Activated CD8-positive, alpha-beta T cell treated with anti-CD3 and anti-CD28 coated beads, Interleukin-2, amount 10 ng/mL, durations not matched to agents 7 days and 5 days (primary cell): ENCODE measurements at places on chromosomes 3 and 15. TPM values are rescaled to one million over a fixed set of nuclear protein-coding genes. Genes with fewer than 3 reads are reported as not detected.

Gene GPR62
- not detected for total RNA-seq

DNA sequence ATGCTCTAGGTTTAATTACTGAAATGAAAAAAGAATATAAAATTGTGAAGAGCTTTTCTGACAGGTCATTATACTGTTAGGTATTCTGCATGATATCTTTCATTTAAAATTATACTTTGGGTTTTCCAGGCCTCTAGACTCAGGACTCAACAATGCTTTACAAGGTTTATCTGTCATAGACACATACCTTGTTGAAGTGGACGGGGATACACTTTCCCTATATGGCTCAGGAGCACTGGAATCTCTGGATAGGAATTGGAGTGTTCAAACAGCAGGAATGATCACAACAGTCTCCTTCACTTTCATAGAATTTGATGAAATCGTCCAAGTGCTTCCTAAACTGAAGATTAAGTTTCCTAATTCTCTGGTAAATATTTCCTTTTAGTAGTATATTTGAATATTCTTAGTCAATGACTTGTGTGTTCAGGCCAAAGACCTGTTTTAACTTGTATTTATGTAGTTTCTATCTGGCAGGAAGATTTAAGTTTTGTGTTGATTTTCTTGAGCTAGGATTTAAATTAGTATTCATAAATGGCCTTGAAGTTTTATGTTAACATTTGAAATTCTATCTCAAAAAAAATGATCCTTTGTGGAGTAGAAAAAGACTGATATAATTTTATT lies 106.9 kb upstream of the THSD4 start:
- H3K27me3 ChIP-seq = peaks cover 6% of the 10 kb centered on the region
- no peaks in the 10 kb centered on the region for H3K4me1 ChIP-seq
- no peak overlapping the region for H3K27ac ChIP-seq
- H3K4me3 ChIP-seq = no peak overlapping the region
- no peaks in the 10 kb centered on the region for H3K36me3 ChIP-seq

DNA sequence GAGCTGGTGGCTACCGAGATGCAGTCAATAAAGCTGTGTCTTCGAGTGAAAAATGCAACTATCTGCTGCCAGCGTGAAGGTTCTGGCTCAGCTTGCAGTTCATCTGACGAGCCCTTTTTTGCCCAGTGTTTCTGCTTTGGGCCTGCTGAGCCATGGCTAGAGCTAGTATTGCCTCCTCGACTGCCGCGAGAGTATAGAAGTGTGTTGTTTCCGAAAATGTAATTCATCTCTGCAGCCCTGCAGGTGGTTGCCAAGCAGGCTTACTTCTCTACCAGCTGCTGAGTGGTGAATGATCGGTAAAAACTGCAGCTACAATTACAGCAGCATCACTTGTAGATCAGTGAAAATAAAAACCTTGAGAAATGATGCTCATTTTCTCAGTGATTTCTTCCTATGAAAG lies 114.8 kb downstream of the DLG1 start:
- no peaks in the 10 kb centered on the region for H3K4me1 ChIP-seq
- no peak for DNase-seq
- H3K27ac ChIP-seq = no peak overlapping the region
- H3K36me3 ChIP-seq = peaks cover 5% of the 10 kb centered on the region
- no peak overlapping the region for H3K4me3 ChIP-seq
- no peaks in the 10 kb centered on the region for H3K27me3 ChIP-seq

Gene SH2D7
- 0.31 TPM for total RNA-seq

DNA sequence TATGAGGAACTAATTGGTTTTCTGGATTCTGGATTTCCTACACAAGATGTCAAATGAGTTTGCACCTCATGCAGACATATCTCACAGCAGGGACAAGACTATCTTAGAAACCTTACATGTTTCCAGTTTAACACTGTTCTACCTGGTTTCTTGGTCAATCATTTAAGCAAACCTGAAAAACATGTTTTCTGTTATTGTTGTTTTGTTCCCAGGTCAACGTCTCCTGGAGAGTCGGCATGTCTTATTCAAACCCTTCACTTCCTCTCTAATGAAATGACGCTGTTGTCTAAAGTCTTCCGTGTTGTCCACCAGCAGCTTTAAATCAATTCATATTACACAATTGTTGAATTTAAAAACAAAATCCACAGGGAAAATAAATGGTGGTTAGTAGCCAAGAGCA lies 150.9 kb downstream of the CNTN3 start:
- H3K36me3 ChIP-seq = no peaks in the 10 kb centered on the region
- no peak overlapping the region for H3K4me3 ChIP-seq
- H3K27me3 ChIP-seq = no peaks in the 10 kb centered on the region

- H3K36me3 ChIP-seq = peaks cover 6% of the 10 kb centered on the region
- H3K27ac ChIP-seq = no peak overlapping the region
- H3K4me3 ChIP-seq = no peak overlapping the region
- no peak for DNase-seq
These were observed 18.9 kb downstream of the PTPN23 start for GRCh38 chr3:47399531-47400270.

Gene STRC
- 0.40 TPM for total RNA-seq

DNA sequence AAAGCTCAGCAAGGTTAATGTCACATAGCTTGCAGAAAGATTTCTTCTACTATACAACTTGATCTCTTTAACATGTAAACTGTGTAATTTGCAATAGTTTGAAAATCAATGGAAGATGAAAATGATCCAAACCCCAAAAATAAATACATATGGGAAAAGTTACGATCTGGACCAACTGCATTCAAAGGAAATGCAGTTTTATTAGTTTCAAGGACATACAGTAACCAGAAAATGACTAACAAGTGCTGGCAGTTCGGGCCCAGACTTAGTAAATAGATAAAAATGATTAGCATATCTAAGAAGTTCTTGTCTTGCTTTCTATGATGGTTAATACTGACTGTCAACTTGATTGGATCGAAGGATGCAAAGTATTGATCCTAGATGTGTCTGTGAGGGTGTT lies 37.3 kb upstream of the LEKR1 start:
- no peak overlapping the region for H3K4me3 ChIP-seq
- H3K27me3 ChIP-seq = no peaks in the 10 kb centered on the region

DNA sequence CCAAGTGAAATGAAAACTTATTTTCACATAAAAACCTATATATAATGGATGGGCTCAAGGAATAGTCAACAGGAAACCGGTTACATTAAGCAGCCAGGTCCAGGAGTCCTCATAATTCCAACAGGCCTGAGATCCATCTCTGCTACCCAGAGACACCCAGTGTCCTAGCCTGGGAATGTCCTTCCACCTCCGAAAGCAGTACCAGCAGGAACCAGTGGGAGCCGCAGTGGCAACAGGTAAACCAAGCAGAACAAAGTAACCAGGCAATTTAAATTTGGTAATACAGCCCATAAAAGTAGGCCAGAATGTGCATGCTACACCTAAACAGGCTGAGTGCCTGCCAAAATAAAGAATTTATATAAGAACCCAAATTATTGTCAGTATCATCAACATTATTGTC lies 195.6 kb downstream of the ZBBX start:
- no peaks in the 10 kb centered on the region for H3K27me3 ChIP-seq
- no peak overlapping the region for H3K27ac ChIP-seq
- no peak for DNase-seq
- no peaks in the 10 kb centered on the region for H3K4me1 ChIP-seq
- no peaks in the 10 kb centered on the region for H3K36me3 ChIP-seq

Gene JMJD7
- 22.8 TPM for total RNA-seq

Gene CYP11A1
- total RNA-seq = not detected

Gene GOLGA6D
- not detected for total RNA-seq

Gene ST6GAL1
- 99.1 TPM for total RNA-seq

DNA sequence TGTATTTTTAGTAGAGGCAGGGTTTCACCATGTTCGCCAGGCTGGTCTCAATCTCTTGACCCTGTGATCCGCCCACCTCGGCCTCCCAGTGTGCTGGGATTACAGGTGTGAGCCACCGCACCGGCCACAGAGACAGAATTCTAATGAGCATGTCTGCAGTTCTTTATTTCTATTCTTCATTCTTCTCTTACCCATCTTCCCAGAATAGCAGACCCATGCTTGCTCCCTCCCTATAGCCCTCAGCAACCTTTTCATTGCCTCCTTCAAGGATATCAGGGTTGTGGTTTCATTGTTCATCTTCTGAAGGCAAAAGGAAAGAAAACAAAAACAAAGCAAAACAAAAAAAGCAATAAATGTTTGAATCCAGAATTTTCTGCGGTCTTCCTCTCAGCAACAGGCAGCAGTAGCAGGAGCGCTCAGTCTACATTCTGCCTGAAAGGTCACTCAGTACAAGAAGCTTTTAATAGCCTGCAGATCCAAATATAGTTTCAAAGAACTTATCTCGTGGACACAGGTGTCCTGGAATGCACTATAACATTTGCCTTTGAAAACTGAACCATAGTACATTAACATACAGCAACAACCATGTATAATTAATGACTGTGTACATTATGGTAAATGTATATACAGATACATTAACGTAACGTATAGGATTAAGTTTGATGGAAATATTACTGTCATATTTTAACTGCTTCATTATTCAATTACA lies at the start of gene SMCO1:
TSS of gene SMCO1 (minus strand) at position 434 of the 709 bp plus-strand sequence. CDS start at position 297, 137 bp downstream.
- H3K27me3 ChIP-seq = peaks cover 9% of the 10 kb centered on the region
- DNase-seq = no peak
- peaks cover 7% of the 10 kb centered on the region for H3K4me1 ChIP-seq
- no peak within 1 kb of the TSS for H3K27ac ChIP-seq

Gene NAA50
- 108 TPM for total RNA-seq

DNA sequence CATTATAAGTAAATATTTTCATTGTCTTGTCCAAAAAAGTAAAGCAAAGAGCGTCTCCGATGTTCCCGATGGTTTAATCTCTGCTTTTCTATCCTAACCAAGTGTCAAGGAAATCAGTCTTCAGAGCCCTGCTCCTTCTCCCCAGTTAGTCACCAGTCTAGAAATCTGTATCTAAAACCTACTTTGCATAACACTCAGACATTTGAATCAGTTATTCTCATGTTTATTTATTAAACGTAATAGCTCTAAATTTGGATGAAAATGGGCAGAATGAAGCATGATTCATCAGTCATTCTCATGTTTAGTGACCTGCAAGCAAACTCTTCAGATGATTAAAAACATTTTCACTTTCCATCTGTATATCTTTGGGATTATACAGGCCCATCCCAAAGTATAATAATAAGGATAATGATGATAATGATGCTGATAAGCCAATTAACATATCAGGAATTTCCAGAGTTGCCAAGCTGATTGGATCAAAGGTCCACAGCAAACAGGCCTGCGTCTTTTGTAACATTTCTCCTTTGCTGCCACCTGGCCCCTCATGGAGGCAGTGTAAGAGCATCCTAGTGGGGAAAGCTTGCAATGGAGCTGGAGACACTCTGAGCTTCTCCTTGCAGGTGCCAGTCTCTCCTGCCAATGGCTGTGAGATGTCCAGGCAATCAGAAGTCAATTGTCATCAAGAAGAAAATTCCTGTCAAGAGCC lies 273.9 kb downstream of the IGSF11 start:
- DNase-seq = no peak
- peaks cover 2% of the 10 kb centered on the region for H3K27me3 ChIP-seq
- no peaks in the 10 kb centered on the region for H3K4me1 ChIP-seq

Gene EAF2
- total RNA-seq = 12.8 TPM

DNA sequence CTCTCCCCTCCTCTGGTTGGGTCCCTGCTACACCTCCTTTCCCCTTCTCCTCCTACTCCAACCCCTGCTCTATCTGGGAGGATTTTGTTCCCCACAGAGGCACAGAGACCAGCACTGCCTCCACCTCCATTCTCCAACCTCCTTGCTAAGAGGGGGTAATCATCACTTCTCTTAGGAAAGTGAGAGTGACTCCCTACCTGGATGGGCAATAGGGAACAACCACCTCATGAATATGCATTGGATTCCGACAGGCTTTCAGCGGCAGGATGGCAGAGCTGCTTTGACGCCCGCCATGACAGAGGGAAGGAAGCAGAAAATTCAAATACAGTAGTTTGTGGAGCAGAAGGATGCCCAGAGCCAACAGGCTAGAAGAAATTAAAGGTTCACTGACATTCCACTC lies 614.8 kb upstream of the MDFIC2 start:
- H3K4me3 ChIP-seq = no peak overlapping the region
- H3K27me3 ChIP-seq = no peaks in the 10 kb centered on the region
- H3K4me1 ChIP-seq = no peaks in the 10 kb centered on the region

Gene FBXO40
- not detected for total RNA-seq

Gene NMB
- 4.1 TPM for total RNA-seq

DNA sequence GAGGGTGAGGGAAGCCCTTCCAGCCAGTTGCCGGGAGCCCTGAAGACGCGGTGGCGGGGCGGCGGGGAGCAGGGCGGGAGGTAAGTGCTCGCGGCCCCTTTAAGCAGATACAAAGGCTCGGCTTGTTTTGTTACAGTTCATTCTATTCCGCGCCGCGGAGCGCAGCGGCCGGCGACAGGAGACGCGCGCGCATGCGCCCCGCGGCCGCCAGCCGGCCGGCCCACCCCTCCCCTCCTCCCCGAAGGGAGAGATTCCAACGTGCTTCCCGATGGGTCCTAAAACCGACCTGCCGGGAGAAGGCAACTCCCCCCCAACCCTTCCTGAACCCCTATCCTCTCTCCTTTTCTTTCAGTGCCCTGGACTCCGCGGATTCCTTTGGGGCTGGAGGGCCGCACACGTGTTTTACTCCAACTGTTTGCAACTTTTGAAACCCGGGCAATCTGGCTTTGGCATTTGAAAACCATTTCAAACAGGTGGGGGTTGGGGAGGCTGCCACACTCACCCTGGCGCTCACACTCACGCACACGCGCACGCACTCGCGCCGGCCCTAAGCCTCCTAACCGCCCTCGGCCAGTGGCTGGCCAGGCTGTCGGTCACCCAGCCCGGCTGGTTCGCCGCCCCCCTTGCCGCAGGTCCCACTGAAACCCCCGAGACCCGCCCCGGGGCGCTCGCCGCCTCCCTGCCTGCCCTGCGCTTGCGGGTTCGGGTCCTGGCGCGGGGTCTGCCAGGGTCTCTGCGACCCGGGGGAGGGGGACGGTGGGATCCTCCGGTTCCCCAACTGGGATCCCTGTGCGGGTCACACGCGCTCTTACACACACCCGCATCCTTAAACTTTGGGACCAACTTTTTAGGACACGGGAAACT lies at the start of gene MAGI1:
TSS of gene MAGI1 (minus strand) at position 193 of the 864 bp plus-strand sequence. CDS start 610 bp downstream, outside the sequence.
- H3K27ac ChIP-seq = no peak within 1 kb of the TSS
- H3K4me3 ChIP-seq = peak within 1 kb of the TSS; percentile 77
- peak; percentile 50 for DNase-seq
- H3K4me1 ChIP-seq = peaks cover 11% of the 10 kb centered on the region
- H3K36me3 ChIP-seq = no peaks in the 10 kb centered on the region

Gene H1-8
- total RNA-seq = not detected

- peaks cover 8% of the 10 kb centered on the region for H3K36me3 ChIP-seq
- H3K27ac ChIP-seq = no peak overlapping the region
- no peak overlapping the region for H3K4me3 ChIP-seq
- peaks cover 29% of the 10 kb centered on the region for H3K27me3 ChIP-seq
These were observed 41.3 kb upstream of the CORO2B start for GRCh38 chr15:68537506-68537905.

- H3K4me3 ChIP-seq = no peak overlapping the region
- no peaks in the 10 kb centered on the region for H3K36me3 ChIP-seq
- DNase-seq = no peak
- H3K4me1 ChIP-seq = no peaks in the 10 kb centered on the region
- H3K27me3 ChIP-seq = no peaks in the 10 kb centered on the region
These were observed 209.5 kb downstream of the MAGI1 start for GRCh38 chr3:65829228-65829627.

Gene CLEC3B
- total RNA-seq = 0.29 TPM

Gene SCN11A
- total RNA-seq = not detected
